ENCODE measurements at places on chromosomes 1 and 21.

DNA sequence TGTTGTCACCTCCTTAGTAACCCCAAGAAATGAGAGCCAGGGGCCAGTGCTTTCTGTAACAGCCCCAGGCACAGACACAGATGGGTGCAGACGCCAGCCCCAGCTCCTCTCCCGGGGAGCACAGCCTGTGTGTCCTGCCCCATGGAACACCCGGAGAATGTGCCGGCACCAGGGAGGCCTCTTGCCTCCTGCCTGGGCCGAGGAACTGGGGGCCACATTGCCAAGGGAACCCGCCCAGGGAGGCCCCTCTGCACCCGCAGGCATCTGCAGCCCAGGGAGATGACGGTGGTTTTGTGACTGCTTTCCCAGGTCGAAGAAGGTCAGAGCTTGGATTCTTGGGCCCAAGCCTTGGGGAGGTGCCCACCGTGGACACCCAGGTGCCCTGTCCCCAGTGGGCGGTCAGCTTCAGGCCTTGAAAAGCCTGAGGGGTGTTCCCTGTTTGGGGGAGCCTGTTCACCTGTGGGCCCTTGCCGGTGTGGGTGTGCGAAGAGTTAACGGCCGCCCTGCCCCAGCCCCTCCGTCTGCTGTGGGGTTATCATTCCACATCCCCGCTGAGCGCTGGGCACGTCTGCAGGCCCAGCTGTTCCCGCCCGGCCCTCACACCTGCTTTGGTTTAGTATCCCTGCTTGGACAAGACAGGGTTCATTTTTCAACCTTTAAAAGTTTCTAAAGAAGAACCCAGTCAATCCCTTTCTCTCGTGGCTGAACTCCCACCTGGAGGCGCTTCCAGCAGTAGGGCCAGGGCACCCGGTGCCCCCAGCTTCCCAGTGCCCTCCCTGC is 62.5 kb downstream of the MORN1 start:
- no peak for DNase-seq

DNA sequence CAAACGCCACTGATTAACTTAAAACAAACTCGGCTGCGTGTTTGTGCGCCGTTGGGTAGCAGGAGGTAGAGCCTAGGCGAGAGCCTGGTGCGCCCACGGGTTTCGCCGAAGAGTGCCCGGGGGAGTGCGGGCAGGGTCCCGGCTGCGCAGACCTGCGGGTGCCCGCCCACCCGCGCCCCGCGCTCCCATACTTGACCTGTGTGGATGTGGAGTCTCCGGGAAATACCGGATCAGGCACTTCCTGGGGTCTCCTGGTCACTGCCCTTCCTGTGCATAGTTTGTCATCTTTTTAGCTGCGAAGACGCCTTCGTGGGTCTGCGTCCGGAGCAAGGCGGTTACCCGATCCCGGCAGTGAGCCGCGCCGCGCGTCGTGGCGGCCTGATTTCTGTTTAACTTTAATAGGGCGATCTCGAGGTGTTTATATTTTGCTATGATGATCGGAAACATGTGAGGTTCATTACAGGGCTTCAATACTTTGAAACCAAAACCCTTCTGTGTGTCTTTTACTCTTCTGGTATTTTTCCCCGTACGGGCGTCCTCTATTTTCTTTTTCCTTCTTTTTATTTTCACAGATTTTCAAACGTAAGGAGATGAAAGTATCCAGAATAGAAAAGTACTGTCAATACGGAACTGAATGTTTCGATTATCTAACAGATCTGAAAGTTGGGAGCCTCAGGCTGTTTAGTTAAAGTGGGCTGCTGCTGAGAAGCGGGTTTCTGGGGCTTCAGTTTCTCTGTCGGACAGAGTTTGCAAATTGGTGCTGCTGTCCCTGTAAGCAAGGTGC is 15.2 kb downstream of the NR5A2 start:
- no peak for DNase-seq

- peak; percentile 57 for DNase-seq
These were observed 22.9 kb upstream of the FAM20B start for GRCh38 chr1:179002552-179003345.

GRCh38 chr1:235734335-235734734 is 84.8 kb upstream of the GNG4 start:
- DNase-seq = no peak

DNA sequence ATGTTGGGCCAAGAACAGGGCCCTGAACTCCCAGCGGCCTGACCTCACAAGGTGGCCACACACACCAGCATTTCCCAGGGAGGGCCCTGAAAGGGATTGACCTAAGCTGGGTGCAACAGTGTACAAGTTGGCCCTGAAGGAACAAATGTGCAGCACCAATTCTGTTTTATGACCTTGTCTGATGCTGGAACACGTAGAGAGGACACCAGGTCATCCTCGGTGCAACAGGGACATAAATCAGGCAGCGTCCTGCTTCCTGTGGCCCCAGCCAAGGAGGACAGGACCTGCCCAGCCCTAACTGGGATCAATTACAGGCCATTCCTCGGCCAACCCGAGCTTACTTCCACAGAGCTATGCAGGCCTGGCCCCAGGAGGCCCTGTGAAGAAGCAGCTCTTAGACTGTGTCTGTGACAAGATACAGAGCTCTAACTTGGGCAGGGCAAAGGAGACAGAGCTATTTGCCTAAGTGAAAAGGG is 12.8 kb upstream of the PHC2 start:
- DNase-seq = no peak

DNA sequence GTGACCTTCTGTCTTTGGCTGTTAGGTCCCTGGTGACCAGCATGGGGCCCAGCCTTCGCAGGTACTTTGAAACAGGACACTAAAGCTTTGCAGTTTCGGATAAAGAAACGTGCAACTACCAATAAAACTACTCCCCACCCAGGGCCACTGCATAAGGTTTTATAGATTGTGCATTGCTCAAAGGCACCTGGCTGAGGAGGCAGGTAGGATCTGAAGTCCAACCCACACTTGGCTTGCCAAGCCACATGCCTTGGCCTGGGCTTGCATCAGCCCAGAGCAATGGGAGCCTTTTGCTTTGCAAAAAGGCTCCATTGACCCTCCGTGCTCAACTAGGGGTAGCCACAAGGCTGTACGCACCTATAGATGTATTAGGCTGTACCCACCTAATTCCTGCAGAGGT is 84.4 kb upstream of the SYT6 start:
- DNase-seq = no peak

DNA sequence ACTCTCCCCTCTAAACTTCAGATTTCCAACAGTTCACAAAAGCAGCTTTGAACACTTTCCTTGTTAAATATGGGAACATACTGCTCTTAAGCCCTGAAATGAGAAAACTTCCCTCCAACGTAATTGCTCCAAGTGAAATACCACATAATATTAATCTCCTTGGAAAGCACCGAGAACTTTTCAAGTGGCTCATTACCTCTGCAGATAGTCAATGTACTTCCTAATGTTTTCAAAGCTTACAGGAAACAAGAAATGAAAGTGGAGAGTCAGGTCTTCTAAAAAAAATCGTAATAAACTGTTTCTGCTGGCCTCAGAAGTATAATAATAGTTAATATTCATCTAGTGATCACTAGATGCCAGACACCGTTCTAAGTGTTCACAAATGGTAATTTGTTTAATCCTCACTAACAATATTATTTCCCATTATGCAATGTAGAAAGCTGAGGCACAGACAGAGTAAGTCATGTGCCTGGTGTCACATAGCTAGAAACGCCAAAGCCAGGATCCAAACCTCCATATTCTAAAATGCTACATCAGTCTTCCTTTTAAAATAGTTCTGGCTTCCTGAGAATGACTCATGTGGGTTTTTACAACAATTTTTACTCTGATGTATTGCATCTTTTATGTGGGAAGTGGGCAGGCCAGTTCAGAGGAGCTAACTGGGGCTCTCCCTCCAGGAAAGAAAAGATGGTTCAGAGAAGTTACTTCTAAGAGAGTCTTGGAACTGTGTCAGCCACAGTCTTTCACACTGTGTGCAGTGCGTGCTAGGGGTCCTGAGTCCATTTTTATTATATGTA is 177.2 kb downstream of the PLPPR4 start:
- DNase-seq = no peak

- no peak for DNase-seq
These were observed 68.3 kb downstream of the ADARB1 start for GRCh38 chr21:45142469-45143308.

GRCh38 chr1:160925652-160926244 is 28.9 kb downstream of the ITLN2 start:
- no peak for DNase-seq

DNA sequence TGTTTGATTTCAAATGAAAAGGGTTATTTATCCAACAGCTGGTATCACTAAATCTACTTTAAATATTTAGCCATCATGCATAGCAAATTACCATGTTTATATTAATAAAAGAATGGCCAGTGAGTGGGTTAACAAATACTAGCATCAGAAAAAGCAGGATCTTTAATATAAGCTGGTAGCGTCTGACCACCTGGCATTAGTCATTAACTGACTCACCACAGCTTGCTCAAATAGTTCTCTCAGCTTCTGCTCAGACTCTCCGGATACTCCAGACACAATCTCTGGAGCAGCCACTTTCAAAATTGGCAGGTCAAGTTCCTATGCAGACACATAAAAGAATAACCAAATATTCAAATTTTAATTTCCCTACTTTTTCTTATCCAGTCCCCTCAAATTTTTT is 29.6 kb downstream of the NVL start:
- DNase-seq = no peak

- DNase-seq = no peak
These were observed 96.7 kb downstream of the GALNT2 start for GRCh38 chr1:230163719-230164118.

DNA sequence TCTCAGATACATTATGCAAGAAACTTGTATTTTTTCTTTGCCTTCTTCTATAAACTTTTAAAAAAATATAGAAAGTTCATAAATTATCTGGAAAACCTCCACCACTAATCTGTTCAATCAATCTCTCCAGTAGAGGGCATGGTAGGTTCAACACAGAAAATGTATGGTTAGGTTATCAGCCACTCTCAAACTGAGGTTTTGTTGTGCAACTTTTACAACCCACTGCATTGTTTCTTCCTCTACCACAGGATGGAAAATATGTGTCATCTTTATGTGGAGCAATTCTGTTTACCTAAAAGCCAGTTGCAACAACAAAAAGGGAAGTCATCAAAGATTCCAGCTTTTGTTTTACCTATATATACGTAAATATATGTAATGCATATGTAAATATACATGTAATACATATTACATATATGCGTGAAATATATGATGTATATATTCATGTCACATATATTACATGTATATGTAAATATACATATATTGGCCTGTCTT is 3.0 kb upstream of the RGS2 start:
- no peak for DNase-seq

DNA sequence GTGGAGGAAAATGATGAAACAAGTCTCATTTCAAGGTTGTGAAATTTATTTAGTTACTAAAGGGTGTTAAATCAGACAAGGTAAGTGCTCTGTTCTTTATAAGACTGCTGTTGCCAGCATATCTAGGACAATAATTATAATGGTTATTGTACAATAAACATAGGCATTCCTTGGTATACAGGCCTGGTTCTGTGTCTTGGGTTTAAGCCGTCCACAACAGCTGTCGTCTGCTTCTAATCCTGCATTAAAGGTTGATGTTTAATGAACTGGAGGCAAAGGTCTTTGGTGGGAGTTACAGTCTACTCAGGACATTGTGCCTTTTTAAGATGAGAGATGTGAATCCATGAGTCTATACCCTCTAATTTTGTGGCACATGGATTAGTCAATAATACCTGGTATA is 23.4 kb upstream of the FMO4 start:
- no peak for DNase-seq

DNA sequence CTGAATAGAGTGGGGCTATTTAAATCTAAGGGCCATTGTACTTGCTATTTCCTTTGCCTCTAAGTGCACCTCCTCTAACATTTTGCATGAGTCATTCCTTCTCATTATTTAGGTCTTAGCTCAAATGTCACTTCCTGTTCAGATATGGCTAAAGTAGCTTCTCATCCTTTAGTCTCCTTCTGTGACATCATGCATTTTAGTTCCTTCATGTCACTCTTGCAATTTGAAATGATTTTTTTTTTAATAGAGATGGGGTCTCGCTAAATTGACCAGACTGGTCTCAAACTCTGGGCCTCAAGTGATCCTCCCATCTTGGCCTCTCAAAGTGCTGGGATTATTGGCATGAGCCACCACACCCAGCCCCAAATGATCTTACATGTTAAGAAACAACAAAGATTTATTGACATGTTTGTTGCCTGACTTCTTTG is 6.6 kb downstream of the TBX19 start:
- no peak for DNase-seq

DNA sequence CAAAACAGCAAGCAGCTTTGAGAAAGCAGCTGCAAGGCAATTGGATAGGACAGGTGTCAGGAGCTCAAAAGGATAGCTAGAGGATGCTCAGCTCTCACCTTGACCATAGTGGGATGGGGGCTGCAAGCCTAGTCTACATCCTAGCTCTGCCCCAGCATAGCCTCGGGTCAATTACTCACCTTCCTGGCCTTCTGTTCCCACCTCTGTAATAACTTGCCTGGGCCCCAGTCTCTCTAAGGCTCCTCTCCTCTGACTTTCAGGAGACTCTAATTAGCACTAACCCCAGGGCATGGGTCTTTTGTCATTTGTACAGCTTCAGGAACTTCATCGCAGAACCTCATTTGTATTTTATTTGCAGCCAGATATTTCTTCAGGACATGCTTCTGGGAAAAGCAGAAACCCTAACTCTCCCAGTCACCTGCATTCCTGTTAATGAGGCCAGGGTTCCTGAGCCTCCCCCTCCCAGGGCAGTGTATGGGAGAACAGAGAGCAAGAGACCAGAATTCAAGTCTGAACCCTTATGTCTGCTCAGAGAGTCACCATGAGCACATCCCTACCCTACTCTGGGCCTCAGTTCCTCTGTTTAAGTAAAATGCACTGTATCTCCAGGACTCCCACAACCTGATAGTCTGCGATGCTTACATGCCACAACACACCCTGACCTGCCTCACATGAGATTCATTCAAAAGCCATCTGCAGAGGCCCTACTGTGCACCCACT is 108.1 kb downstream of the MATN1 start:
- no peak for DNase-seq

GRCh38 chr1:52007215-52008002 is 16.9 kb upstream of the RAB3B start:
- no peak for DNase-seq

DNA sequence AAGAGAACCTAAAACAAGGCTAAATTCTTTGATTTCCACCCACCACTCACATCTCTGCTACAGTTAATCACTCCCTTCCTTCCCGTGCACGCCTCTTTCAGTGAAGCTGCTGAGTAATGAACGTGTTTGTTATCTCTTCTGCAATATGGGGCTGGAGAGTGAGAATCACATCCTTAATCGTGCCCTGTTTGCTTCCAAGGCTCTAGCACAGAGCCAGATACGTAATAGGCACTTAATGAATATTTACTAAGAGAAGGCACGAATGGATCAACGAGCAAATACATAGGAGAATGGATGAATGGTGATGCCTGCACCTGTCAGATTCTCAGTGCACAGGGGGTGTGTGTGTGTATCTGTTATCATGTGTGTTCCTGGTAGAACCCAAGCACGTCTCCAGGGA is 22.1 kb upstream of the FAM43B start:
- no peak for DNase-seq

Data from stimulated activated naive CD4-positive, alpha-beta T cell treated with Interleukin-2 at 50 U/mL for 16 hours (primary cell).